Neural progenitor cell (in vitro differentiated cells): ENCODE measurements at places on chromosomes 6 and 20.
A peak's percentile ranks its signal among the peaks of the same experiment; 100 is the strongest.

DNA sequence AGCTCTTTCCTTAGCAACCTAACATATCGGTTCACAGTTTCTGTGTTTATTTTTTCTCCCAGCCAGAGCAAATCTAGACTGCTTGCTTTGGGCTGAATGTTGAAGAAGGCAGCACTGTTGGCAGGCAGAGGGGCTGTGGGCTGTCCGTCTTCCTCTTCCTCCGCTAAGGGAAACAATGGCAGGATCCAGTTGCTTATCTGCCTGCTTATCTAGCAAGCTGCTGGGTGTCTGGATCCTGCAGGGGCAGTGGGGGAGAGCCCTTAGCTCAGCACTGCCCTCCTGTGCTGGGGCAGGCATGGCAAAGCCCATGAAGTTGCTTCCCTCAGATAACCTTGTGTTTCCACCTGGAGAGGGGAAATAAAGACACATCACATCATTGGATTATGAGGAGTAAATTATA, 92.7 kb upstream of the CD93 start:
- DNase-seq, result no peak

GRCh38 chr6:80503660-80504059, 397.2 kb downstream of the BCKDHB start:
- no peak for DNase-seq

GRCh38 chr6:144758602-144759001, 473.5 kb downstream of the UTRN start:
- no peak for DNase-seq

DNA sequence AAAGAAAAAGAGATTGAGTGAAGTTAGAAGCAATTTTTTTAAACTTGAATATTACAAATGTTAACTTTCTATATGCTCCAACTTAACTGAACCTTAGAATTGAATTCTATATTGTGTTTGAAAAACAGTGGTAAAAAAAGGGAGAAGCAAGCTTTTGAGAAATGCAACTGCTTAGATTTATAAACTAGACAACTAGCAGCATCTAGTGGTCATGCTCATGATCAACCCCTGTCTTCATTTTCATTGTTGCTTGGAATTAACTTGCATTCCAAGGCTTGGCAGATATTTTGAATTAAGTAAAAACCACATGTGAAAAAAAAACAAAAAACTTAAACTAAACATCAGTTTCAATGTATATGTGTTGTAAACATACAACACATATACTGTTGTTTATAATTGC, 113.1 kb downstream of the C6orf58 start:
- peak; percentile 34 for DNase-seq
